ENCODE measurements at places on chromosomes 3 and 15.

GRCh38 chr3:45790596-45790995 is 5.7 kb downstream of the SLC6A20 start:
- DNase-seq: no peak

DNA sequence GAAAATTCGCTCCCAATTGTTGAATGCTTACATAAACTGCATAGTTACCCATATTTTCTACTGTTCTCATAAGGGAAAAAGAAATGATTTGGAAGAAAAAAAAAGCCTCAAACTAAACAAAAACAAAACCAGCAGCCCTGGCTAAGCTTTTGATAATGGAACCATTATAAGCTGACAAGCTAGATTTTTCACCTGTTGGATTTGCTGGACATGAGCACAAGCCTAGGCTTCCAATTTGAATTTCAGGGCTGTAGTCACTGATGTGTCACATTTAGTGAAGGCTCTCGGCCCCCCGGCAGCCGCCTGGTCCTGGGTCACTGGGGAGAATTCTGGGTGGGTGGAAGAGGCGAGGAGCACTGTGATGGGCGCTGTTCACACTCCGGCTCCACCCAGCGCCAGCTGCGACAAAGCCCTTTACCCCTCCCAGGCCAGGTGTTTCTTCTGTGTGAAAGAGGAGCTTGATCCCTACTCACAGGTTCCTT is 4.6 kb downstream of the FBXL22 start:
- DNase-seq: no peak

- no peak for DNase-seq
These were observed 596.6 kb upstream of the AGTR1 start for GRCh38 chr3:148101061-148101460.

DNA sequence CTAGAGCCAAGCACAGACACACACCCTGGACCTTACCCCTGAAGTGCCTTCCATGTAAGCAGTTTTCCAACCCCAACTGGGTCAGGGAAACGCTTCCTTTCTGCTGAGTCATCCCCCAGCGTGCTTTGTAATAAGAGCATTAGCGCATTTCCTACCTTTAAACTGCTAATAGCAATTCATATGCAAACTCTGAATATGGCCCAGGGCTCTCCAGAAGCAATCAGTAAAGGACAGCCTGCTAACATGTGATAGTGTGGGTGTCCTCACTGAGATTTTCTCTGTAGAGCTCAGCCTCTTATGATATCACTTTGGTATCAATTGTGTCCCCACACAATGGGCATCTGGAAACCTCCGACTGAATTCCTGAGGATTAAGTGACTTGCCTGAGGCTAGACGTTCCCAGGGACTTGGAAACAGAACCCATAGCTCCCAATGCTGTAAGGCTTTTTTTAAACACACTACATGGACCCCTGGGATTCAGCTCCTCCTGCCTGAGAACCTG is 5.6 kb downstream of the GABRB3 start:
- DNase-seq: peak; percentile 81

GRCh38 chr3:27533261-27533607 is 49.0 kb upstream of the SLC4A7 start:
- DNase-seq: no peak

DNA sequence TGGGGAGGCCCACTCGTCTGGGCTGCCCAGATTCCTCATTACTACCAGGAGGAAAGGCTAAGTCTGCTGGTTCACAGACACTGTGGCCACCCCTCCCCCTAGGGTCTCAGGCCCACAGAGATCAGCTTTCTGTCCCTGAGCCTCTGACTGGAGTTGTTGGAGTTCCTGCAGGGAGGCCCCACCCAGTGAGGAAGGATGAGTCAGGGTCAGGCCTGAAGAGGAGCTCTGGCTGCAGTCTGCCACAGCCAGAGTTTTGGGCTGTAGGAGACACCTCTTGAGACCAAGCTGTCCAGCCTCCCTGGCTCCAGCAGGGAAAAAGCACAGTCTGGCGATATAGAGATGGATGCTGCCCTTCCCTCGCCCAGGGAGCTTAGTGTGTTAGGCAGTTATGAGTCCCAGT is 720.9 kb upstream of the SEMA6D start:
- DNase-seq: no peak

GRCh38 chr3:182508919-182509711 is 284.2 kb upstream of the ATP11B start:
- DNase-seq: no peak

DNA sequence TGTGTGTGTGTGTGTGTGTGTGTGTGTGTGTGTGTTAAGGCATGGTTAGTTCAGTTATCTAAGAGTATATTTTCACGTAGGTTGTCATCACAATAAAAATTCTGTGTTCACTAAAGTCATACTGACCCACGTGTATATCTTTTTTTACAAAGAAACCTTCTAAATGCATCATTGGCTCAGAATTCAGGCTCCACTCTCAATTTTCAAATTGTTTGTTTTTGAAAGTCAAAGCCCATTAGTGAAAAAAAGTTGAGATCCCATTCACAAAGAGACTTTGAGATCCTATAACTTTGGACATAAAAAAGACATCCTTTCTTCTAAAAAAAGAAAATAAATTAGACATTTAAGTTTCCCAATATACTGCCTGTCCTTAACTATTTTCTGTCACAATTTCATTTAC is 59.3 kb downstream of the GBE1 start:
- no peak for DNase-seq

- no peak for DNase-seq
These were observed 112.1 kb upstream of the MB21D2 start for GRCh38 chr3:193029800-193030199.

DNA sequence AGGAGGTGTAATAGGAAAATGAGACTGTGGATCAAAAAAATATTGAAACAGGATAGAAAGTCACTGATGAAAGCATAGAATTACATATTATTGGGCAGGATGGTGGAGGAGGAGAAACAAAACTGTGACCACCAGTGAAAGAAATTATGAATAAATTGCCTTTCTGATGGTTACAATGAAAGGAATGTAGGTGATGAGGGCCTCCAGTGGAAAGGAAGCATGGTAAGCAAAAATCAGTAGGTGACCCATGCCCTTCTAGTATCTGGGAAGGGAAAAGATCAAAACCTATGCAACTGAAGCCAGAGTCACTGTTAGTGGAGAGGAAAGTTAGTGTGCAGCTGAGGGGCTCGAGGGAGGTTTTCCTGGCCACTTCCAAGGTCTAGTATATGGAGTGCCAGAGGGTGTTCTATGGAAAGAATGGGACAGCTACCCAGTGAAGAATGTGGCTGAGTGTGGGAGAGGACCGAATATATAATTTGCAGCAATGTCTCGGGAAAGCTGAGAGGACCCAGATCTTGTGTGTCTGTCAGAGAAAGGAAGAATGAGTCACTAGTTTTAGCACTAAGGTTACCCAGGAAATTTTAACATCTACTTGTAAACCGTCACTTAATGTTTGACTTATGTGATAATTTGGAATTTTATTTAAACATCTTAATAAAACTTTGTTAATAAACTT is 146.2 kb downstream of the NFKBIZ start:
- DNase-seq: no peak
